ENCODE measurements at places on chromosomes 1 and 21.

DNA sequence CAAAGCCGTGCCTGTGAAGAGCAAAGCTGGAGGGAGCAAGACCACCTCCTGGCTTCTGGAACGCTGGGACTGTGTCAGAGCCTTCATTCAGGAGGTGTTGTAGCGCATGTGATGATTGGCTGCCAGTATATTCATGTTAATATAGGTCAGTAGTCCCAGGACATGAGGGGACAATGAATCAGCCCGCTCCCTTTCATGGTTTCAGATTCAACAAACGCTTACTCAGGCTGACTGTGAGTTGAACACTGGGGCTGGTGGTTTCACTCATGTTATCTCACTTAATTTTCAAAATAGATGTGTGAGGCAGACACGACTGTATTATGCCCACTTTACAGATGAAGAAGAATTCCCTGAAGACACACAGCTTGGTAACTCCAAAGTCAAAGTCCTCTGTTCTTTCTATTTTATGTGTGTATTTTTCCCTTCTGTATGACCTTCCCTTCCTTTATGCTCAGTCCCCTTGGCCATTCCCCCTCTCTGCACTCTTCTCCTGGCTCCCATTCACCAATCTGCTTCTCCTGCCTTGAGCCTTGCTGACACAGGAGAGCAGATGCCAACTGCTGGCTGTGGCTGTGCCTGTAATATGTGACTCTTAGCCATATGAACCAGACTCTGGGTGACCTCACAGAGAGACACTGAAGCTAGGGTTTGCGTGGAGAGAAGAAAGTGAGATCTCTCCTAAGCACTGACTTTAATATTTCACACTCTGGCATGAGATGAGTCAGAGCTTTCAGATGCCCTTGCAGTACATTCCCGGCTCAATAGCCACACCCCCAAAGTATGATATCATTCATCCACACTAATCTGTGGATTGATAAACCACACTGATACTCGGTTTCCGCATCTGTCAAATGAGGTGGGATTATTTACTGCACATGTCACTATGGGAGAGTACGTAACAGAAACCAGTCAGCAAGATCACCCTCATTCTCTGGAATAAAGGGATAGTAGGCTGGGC, 31.4 kb upstream of the KIRREL1 start:
- DNase-seq: peak; percentile 56

DNA sequence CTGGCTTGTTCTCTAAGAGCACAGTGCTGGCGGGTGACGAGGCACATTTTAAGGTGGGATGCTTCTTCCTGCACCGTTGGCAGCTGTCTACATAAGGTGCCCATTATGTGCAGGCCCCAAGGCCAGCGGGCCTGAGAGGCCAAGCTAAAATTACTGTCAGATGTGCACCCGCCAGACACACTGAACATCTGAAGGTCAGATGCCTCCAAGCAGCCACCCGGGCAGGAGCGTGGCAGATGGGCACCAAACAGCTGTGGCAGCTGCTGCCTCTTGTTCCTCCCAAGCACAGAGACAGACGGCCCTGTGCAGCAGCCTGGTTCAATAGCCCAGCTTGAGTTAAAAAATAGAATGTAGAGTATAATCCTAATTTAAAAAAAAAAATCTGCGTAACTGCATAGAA, 211.9 kb upstream of the EDN2 start:
- DNase-seq: no peak

GRCh38 chr1:233652526-233652925, 38.6 kb downstream of the KCNK1 start:
- DNase-seq: no peak

- no peak for DNase-seq
These were observed 95.2 kb downstream of the ITPKB start for GRCh38 chr1:226643611-226644540.

- no peak for DNase-seq
These were observed 25.0 kb downstream of the ABCA4 start for GRCh38 chr1:94095744-94096469.

DNA sequence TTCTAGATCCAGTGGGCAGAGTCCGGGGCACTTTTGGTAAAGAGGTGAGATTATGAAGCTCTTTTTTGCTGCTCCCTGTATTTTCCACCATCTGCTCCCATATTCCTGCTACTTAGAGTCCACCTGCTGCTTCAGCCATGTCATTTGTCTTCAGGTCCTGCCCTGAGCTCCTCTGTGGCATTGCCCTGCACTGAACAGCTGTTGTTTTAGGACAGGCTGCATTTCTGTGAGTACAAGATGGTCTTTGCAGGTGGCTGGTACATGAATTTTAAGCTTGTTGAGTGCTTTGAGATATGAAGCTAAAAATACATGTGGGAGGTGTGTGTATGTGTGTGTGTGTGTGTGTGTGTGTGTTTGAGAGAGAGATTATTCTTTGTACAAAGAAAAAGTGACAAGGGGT, 21.9 kb downstream of the MT1HL1 start:
- no peak for DNase-seq

DNA sequence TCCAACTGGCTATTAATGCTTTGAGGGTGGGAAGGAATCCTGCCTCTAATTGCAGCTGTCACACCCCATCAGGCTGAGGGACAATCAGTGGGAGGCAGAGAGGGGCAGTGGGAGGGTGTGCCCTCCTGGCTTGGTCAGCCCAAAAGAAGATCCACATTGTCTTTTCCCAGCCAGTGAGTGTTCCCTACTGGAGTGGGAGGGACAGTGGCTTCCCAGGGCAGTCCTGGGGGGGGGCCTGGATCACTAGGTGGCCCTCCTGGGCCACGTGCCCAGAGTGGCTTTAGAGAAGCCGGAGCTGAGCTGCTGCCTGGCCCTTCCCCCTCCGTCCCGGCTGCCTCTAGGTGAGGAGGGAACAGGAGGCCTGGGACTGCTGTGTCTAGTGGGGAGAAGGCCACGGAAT, 14.0 kb downstream of the INKA2 start:
- no peak for DNase-seq

DNA sequence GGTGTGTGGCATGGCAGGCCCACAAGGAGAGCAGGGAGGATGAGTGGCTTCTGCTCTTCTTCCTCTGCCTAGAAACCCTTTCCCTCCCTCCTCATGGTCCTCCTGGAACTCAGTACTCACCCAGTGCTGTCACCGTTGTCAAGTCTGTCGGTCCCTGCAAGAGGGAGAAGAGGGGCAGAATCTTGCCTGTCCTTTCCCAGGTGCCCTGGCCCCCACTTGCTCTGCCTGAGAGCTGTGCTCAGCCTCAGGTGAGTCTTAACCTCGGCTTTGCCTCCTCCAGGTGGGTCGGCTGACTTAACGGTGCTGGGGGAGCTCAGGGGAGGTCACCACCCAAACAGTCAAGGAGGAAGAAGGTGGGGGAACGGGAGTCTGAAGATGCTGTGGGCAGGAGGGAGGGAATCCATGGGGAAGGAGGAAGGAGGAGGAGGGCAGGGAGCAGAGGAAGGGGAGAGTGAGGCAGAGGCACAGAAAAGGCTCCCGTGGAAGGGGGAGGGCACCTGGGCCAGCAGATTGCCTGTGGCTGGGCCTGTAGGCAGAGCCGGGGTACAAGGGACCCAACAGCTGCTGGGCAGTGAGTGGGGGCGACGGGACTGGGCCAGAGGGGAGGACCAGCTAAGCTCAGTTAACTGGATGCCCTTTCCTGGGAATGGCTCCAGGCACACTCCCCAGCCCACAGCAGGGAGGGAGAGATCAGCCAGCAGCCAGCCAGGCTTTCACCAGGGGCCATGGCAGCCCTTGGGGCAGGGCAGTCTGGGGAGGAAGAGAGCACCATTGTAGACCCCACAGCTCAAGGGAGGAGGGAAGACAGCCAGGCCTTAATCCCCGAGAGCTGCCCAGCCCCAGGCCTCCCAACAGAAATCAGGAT, 26.3 kb downstream of the CTNNBIP1 start:
- no peak for DNase-seq

- DNase-seq: peak; percentile 51
These were observed 10.8 kb downstream of the S1PR1 start for GRCh38 chr1:101247404-101248287.

DNA sequence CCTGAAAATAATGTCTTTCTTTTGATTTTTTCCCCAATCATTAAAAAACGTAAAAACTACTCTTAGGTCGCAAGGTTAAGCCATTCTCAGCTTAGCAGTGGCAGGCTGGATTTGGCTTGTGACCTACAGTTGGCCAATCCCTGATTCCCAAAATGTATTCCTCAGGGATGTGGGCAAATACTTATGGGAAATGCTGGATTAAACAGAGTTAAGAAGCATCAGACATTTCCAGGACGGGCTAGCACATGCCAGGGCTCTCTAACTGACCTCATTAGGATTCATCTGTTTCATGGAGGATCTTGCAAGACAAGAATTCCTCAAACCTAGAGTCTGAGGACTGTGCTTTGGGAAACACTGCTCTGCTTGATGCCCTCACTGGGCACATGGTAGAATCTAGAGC, 982 bp upstream of the IL24 start:
- DNase-seq: no peak

GRCh38 chr1:234709473-234710228, 99.7 kb upstream of the IRF2BP2 start:
- DNase-seq: no peak

GRCh38 chr1:200038325-200038980, 10.9 kb downstream of the NR5A2 start:
- peak; percentile 2 for DNase-seq

DNA sequence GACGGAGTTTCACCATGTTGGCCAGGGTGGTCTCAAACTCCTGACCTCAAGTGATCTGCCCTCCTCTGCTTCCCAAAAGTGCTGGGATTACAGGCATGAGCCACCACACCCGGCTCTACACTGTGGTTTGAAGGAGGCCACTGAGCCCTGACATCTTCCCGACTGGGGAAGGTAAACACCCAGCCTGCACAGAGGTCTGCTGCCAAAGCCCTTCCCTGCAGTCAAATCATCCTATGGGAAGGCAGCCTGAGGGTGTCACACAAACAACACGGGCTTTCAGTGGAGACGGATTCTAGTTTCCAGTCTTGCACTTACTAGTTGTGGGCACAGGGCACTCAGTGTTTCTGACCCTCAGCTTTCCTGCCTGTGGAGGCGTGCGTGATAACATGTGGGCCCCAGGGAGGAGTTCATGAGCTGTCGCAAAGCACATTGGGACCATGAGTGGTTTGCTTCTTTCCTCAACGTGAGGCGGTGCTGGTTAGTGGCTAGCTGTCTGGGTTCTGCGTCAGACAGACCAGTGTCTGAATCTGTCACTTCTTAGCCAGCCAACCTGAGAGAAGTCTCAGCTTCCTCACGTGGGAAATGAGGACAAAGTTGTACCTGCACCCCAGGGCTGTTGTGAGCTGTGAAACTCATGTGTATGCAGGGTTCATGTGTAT, 21.5 kb upstream of the OPRD1 start:
- no peak for DNase-seq

DNA sequence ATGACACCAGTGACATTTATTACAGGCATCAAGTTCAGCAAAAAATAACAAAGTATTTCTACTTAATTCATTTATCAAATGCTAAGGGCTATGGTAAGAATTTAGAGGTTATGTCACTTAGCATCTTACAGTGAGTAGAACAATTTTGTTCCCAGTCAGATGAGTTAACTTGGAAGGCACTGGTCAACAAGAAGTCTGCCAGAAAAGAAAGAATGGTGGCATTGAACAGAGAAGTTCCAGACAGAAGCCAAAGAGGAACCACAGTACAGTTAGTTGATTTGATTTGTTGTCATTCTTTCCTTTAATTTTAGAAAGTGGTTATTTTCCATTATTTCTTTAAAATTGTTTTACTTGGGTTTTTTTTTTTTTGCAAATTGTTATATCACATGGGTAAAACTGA, 232.2 kb upstream of the PKN2 start:
- no peak for DNase-seq

GRCh38 chr1:145711213-145711651, 4.1 kb upstream of the PDZK1 start:
- DNase-seq: no peak

GRCh38 chr1:198848649-198849048, 209.8 kb downstream of the PTPRC start:
- DNase-seq: no peak

GRCh38 chr1:113552244-113552643, 161.9 kb downstream of the MAGI3 start:
- no peak for DNase-seq

DNA sequence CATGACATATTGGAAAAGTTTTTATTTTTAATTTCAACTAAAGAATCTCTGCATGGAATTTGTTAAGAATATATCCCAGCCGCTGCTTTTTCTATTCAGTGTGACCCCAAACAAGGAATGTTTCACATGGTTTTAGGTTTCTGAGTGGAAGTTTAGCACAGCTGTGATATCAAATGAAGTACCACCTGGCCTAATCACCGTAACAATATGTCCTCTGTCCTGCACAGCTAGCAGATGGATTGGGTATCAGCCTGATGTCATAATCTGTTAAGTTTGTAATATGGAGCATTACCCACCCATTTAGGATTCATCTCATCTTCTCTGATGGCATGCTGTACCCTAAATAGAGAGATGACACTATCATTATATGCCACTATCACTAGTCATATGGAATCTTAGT, 963.7 kb upstream of the ADGRL2 start:
- DNase-seq: no peak

- no peak for DNase-seq
These were observed 10.7 kb upstream of the MYOCOS start for GRCh38 chr1:171611306-171611705.

DNA sequence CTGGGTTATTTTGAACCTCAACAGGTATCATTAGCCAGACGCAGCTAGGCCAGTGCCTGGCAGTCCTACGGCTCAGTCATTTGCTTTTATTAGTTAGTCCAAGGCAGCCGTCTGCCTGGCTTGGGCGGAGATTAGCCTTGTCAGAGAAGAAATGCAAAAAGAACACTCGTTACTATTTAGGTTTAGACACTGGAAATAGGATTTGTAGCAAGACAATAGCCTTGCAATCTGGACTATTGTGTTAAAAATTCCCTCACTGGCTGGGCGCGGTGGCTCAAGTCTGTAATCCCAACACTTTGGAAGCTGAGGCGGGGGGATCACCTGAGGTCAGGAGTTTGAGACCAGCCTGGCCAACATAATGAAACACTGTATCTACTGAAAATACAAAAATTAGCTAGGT, 11.0 kb upstream of the PRKCZ start:
- DNase-seq: no peak

- DNase-seq: no peak
These were observed 69.3 kb downstream of the SLC37A1 start for GRCh38 chr21:42582787-42583476.

- peak; percentile 61 for DNase-seq
These were observed 17.2 kb downstream of the HENMT1 start for GRCh38 chr1:108643492-108644335.

Data from RPMI8226 (cell line).